ENCODE measurements at places on chromosomes 11 and 22.

DNA sequence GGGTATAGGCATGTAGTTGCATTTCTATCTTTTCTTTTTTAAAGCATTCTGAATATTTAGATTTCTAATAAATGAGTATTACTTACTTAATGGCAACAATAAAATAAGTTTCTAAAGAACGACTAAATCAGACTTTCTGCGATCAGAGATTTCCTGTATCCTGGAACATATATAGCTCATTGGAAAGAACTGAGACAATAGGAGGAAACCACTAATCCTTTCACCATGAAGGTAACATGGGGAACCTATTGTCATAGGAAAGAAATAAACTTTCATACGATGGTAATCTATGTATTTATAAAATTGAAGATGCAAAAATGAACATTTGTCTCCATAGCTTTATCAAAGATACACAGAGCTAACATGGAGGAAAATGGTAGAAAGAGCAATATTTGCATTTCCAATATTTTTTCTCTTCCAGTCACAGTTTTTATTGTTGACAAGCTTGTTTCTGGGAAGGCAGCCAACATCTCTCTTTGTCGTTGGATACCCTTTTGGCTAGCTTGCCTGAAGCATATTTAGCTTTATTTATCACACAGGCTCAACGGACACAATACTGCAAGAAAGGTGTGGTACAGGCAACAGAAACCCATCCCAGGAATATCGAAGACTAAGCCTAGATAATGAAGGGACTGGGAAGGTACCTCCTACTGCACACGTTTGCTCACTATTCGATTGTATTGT lies 293.3 kb upstream of the MPPED2 start:
- no peak for DNase-seq

DNA sequence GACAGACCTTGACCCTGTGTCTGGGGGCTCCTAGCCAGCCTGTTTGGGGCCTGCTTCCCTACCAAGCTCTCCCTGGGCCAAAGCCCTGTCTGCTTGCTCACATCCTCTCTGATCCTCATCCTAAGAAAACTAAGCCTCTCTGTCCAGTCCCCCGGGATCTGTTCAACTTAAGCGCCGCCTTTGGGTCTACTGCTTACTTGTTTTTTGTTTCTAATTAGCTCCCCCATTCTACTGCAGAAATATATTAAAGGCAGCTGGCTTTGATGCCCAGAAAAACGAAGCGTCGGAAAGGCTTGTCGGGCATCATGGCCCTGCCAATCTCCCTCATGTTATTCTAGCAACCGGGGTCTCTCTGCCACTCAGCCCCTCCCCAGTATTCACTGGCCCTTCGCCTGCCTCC lies 3.4 kb downstream of the DSCAML1 start:
- no peak for DNase-seq

DNA sequence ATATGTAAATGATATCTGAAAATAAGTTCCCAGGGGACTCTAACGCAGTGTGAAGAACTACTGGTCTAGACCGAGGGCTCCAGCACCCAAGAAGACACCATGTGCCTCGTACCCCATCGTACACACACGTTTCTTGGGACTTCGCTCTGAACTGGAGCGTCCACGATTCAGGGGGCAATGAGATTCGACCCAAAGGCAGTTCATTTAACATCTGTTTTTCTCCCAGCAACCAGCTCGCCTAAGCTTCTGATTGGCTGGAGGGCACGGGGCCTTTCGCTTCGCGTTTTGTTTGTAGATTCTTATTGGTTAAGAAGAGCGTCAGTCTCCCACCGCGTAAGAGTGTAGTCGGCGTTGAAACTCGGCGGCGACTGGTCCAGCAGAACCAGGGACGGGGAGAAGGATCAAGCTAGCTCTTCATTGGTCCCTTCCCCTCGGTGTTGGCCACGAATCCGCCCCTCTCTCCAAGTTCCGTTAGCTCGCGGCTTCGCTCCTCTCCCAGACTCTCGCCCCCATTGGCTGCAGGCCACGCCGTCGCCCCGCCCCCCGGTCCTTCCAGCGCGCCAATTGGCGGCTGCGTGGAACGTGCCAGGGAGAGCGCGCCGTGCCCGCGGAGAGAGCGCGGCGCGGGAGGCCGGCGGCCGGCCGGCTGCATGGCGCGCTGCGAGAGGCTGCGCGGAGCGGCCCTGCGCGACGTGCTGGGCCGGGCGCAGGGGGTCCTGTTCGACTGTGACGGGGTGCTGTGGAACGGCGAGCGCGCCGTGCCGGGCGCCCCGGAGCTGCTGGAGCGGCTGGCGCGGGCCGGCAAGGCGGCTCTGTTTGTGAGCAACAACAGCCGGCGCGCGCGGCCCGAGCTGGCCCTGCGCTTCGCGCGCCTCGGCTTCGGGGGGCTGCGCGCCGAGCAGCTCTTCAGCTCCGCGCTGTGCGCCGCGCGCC lies at the start of gene PDXP:
Gene PDXP, plus strand, starts transcription at position 591 of the 933 bp plus-strand sequence. Its CDS starts 60 bp downstream, at position 651.
- peak; percentile 100 for DNase-seq

- DNase-seq, result no peak
Measured at GRCh38 chr22:49272546-49273125, 555.0 kb downstream of the BRD1 start.

GRCh38 chr22:35868938-35869337 lies 151.3 kb downstream of the APOL5 start:
- DNase-seq, result no peak

Measured in smooth muscle cell of the brain vasculature (primary cell).